CD4-positive, alpha-beta T cell treated with Interleukin-17A for 1 hour (primary cell): ENCODE measurements at places on chromosomes 11 and 22.

DNA sequence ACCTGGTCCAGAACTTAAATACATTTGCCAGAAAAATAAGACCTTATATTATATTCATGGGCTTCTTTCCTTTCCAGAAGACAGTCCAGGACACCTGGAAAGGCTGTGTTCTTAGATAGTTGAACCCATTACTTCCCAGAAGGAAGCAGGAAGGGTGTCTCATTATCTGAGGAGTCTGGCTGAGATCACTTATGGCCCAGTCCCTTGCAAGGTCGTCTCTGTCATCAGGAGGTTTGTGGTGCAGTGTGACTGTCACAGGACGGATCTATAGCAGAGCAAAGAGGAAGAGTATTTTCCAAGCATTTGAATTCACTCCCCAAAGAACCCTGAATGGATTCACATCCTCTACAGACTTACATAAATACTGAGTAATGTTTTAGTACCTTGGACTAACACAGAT lies 270.7 kb upstream of the MTNR1B start:
- no peak for DNase-seq

GRCh38 chr11:114556135-114556534 lies 3.5 kb downstream of the NXPE1 start:
- no peak for DNase-seq

DNA sequence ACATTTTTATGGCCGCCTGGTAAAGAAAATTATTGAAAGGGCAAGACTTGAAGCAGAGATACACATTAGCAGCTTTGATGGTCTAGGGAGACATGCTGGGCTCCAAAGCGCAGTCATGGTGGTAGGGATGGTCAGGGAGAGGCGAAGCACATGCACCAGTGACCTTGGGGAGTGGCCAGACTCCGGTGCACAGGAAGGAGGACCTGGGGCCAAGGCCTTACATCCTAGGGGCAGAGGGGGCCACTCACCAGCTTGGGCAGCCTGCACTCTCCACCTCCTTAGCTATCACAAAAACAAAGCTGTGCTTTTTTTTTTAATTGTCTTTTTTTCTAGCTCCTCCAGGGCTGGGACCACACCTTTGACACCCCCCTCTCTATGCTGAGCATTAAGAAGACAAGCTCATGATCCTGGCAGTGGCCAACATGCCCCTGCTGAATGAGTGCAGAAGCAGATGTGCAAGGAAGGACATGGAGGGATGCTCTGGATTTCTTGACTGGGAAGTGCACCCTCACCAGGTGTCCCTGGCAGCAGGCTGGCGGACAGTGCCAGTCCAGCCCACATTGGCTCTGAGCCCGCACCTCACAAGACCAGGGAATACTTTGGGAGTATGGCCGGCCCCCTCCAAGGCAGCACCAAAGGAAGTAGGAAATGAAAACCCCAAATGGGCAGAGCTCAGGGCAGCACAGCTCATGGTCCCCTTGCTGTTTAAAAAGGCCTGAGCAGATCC lies 619.9 kb downstream of the TBC1D22A start:
- no peak for DNase-seq

DNA sequence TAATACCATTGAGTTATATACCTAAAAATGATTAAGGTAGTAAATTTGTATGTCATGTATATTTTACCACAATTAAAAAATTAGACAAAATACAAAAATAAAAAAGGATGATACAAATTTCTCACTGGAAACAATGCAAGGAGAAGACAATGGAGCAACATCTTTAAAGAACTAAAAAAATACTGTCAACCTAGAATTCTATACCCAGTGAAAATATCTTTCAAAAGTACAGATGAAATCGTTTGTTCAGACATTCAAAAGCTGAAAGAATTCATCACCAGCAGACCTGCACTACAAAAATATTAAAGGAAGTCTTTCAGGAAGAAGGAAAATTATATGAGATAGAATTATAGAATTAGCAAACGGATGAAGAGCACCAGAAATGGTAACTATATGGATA lies 9.8 kb upstream of the ASCL2 start:
- DNase-seq: no peak

GRCh38 chr22:31122532-31123291 lies at the start of gene INPP5J:
Gene INPP5J, plus strand, starts transcription at chr22:31122966. Its CDS starts 49 bp downstream, at chr22:31123015.
- no peak for DNase-seq

GRCh38 chr11:121367001-121367843 lies 74.7 kb downstream of the SC5D start:
- peak; percentile 70 for DNase-seq

DNA sequence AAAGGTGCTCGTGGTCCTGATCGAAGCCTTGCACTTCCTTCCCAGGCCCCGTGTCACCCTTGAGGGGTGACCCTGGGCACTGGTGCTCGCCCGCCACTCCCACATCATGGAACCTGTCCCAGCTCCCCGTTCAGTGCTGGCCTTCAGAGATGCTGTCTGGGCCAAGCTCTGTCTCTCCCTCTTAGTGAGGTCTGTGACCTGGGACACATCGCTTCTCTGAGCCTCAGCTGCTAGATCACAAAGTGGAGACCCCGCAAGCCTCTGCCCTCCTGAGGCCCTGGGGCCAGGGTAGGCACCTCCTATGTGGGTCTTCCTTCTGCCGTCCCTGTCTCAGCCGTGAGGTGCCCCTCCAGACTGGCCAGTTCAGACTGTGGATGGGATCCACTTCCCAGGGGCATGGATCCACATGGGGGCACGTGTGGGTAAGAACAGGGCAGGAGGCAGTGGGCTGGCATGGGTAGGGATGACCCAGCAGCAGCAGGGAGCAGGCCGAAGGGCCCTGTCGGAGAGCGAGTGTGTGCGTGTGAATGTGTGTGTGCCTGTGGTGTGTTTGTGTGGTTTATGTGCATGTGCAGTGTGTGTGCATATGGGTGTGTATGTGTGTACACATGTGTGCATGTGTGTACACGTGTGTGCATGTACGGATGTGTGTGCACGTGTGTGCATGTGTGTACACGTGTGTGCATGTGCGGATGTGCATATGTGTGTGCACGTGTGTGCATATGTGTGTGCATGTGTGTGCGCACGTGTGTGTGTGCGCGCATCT lies 1073.7 kb downstream of the BRD1 start:
- no peak for DNase-seq

DNA sequence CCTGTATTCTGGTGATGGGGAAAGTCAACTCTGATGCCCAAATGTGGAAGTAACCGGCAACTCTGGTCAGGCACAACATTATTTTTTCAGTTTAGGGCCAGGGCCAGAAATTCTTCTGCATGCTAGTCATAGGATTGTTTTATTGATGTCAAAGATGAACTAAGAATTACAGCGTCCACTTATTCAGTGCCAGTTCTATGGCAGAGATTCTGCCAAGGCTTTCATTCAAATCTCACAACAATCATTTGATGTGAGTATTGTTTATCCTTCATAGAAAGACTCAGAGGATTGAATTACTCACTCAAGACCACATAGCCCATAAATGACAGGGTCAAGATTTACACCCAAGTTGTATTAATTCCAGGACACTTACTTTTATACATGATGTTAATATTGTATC lies 87.7 kb downstream of the TMPRSS5 start:
- DNase-seq: no peak

DNA sequence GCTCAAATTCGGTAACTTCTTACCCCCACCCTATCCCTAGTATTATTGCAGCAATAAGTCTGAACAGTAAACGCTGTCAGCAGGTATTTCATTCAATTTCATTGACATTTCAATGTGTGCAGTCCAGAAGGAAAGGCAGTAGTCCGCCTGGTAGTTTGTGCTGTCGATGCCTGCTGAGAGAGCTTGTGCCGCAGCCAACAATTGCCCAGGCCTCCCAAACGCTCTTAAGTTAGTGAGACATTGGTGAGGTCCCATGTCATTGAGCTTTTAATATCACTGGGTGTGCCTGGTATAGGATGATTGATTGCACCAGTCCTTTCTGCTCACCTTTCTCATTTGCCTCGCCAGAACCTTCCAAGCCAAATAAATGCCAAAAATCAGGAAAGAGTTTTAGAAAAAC lies 28.1 kb downstream of the ALKBH3 start:
- no peak for DNase-seq

- no peak for DNase-seq
Observed at GRCh38 chr11:119179983-119180382, 5.3 kb upstream of the NHERF4 start.

DNA sequence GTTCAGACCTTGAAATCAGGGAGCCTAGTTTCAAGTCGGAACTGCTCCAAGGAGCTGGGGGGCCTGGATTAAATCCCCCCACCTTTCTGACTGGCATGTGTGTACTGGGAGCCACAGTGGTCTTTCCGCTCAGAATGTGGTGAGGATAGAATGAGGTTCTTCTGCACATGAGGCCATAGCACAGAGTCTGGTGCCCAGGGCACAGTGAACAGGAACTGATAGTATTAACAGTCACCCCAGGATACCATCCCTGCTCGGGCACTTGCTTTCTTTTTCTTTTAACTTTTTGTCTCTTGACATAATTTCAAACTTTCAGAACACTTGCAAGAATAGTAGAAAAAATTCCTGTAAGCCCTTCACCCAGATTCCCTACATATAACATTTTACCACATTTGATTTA lies 28.8 kb downstream of the LMO1 start:
- no peak for DNase-seq

DNA sequence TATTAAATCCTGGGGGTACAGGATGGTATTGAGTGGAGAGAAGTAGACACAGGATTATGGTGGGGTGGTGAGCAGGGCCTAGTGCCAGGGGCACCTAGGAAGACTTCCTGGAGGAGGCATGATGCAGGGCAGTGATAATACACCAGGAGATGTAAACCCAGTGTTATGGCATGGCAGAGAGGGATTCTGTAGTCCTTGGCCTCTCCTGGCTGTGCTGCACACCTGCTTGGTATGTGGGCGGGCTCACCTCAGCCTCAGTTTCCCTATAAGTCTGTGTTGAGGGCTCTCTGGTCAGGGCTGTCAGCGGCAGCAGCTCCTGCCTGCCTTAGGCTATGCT lies 2.2 kb downstream of the PDXP start:
- no peak for DNase-seq

DNA sequence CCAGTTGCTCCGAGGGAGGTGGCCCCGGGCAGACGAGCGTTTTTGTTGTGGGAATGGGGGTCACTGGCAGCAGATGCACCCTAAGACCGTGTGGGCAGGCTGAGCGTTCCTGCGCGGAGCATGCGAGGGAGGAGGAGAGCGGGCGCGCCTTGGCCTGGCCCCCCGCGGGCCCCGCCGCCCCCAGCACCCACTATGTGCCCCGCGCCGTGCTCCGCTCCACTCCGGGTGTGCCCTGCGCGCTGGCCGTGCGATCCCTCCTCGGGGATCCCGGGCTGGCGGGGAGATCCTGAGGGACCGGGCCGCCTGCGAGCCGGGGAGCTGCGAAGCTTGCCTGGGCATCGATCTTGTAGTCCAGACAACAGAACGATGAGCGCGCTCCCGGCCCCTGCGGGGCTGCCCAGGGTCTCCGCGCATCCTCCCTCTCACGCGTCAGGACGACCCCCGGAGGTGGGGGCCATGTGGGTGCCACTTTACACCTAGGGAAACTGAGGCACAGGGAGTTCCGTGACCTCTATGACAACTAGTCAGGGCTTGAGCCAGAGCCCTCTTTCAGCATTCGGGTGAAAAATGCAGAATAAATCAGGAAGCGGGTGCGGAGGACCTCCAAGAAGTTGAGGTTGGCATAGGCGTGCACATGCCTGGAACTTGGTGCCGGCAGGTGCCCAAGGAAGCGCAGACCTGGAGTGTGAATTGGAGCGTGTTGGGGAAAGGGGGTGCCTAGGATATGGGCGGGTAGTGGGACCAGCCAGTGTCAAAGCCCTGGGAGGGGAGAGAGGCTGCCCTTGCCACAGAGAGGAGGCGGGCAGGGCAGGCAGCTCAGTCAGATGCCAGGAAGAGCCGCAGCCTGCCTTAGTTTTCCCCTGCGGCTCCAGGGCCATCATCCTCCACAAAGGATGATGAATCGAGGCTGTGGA lies 1.3 kb upstream of the KMT5B start:
- no peak for DNase-seq

GRCh38 chr11:1157645-1158591 lies at the start of gene MUC5AC:
Gene MUC5AC, plus strand, starts transcription at chr11:1157953. Its CDS starts 47 bp downstream, at chr11:1158000.
- DNase-seq: no peak

DNA sequence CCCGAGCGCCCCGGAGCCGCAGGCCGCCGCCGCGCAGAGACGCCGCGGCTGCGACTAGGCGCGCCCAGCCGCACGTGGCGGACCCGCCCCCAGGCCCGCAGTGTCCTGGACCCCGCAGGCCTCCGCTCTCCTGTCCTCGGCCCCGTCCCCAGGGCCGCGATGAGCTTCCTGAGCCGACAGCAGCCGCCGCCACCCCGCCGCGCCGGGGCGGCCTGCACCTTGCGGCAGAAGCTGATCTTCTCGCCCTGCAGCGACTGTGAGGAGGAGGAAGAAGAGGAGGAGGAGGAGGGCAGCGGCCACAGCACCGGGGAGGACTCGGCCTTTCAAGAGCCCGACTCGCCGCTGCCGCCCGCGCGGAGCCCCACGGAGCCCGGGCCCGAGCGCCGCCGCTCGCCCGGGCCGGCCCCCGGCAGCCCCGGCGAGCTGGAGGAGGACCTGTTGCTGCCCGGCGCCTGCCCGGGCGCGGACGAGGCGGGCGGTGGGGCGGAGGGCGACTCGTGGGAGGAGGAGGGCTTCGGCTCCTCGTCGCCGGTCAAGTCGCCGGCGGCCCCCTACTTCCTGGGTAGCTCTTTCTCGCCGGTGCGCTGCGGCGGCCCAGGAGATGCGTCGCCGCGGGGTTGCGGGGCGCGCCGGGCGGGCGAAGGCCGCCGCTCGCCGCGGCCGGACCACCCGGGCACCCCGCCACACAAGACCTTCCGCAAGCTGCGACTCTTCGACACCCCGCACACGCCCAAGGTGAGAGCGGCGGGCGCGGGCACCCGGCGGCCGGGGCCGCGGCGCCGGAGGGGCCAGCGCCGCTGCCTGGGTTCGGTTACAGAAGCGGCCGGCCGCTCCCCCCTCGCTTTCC lies 528 bp downstream of the WEE1 start:
- DNase-seq: peak; percentile 21

DNA sequence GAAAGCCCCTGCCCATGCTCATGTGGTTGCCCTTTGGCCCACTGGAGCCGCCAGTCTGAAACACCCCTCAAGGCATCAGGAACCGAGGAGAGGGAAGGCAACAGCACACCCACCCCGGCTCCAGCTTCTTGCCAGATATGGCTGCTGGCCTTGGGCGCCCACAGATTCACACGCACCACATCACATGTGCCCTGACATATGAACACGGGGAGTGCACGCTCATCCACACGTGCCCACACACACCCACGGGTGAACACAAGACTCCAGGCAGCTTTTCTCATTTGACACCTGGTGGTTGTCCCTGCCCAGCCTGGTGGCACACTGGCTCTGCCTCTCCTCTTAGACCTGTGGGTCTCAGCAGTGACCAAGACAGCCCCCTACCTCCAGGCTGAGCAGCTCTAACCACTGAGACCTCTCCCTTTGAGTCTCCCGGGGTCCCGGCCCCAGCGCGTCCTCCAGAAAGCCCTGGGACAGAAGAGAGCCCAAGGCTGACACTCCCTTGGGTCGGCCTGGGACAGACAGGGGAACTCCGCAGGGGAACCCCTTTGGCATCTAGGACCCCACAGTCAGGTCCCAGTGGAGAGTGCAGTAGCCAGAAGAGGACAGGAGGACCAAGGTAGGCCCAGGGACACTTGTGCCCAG lies 2.7 kb upstream of the MAPK12 start:
- DNase-seq: no peak
